ENCODE measurements at places on chromosomes 13 and 19.
A peak's percentile ranks its signal among the peaks of the same experiment; 100 is the strongest.

DNA sequence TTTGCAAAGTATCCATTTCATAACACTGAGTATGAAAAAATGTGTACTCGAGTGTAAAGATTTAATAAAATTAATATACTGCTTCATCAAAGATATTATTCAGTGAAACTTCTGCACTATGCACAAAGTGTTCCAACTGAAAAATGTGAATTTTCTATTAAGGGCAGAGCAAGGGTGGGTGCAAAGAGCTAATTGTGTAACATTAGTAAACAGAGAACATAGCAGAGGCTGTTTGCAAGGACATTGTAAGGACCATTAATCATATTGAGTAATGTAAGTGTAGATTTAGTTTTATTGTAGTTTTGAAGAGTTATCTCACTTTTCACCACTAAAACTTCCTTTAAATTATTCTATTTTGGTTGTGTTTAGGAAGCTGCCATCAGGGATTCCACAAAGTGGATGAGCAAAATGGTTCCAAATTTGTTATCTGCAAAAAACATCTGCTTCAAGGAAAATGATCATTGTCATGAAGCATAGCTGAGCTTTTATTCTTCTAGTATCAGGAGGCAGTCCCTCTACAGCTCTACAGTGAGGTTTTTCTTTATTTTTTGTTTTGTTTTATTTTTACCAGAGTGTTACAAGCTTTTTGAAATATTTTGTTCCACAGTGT is 1375.4 kb downstream of the SLITRK1 start:
- no peak for DNase-seq

DNA sequence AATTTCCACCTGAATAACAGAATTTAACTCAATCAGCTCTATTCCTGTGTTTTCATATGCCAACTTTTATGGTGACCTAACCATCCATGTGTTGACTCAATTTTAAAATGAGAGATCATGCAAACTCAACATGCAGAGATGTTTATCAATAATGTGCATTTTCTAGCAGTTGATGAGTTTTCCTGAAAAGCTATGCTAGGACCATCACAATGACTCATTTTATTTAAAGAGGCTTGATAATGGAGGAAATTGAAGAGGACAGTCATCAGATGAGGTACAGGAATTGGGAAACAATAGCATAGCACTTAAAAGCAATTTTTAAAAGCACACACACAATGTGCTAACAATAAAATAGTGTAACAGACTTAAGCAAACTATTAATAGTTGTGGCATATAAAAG is 127.1 kb downstream of the VWA8 start:
- no peak for DNase-seq

GRCh38 chr13:34764246-34764645 is 177.8 kb upstream of the NBEA start:
- no peak for DNase-seq

GRCh38 chr19:14434543-14435319 is 1.6 kb downstream of the PKN1 start:
- DNase-seq, result no peak

DNA sequence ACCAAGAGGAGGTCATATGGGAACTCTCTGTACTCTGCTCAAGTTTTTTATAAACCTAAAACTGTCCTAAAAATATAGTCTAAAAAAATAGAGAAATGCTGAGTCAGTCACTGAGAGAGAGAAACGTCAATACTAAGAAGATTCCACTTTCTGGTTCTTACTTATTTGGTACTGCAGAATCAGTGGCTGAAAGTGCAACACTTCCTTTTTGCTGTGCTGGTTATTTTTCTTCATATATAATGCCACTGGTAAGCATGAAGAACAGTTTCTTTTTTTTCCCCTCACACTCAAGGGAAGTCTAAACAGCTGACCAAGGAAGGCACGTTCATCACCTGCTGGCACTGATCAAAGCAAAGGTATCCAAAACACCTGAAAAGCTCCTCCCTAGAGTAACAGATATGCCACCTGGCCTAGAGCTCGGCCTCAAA is 44.3 kb upstream of the N4BP2L1 start:
- DNase-seq, result no peak

DNA sequence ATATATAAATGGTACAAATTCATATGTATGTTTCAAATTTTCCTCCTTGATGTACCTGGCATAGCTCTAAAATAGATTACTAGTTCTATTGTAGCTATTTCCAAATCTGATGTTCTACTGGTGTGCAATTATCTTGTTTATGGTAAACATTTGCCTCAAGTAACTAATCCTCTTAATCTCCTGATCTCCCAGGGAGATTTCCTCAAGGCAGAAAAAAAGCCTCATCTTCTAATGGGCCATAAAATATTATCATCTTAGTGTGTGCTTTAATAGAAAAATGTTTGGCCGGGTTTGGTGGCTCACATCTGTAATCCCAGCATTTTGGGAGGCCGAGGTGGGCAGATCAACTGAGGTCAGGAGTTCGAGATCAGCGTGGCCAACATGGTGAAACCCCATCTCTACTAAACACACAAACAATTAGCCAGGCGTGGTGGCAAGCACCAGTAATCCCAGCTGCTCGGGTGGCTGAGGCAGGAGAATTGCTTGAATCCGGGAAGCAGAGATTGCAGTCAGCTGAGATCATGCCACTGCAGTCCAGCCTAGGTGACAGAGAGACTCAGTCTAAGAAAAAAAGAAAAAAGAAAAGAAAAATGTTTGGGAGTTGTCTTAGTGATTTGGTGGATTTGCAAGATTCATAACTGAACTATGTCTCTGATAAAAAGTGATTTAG is 498.9 kb upstream of the SLITRK5 start:
- DNase-seq, result no peak

DNA sequence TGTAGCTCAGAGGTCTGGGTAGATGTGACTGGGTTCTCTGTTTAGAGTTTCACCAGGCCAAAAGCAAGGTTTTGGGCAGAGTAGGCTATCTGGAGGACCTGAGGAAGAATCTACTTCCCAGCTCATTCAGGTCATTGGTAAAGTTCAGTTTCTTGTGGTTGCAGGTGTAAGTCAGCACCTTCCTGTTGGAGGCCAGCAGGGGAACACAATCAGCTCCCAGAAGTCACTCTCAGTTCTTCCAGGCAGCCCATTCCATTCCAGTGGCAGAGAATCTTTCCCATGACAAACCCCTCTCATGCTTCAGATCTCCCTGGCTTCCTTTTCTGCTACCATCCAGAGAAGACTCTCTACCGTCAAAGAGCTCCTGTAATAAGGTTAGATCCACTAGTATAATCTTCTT is 176.2 kb upstream of the UFM1 start:
- no peak for DNase-seq

- DNase-seq, result no peak
Observed at GRCh38 chr13:95341441-95341840, 40.2 kb upstream of the ABCC4 start.

- DNase-seq, result peak; percentile 84
Observed at GRCh38 chr19:18304458-18305310, 18.2 kb downstream of the LSM4 start.

- no peak for DNase-seq
Observed at GRCh38 chr13:75072891-75073290, 409.1 kb downstream of the TBC1D4 start.

DNA sequence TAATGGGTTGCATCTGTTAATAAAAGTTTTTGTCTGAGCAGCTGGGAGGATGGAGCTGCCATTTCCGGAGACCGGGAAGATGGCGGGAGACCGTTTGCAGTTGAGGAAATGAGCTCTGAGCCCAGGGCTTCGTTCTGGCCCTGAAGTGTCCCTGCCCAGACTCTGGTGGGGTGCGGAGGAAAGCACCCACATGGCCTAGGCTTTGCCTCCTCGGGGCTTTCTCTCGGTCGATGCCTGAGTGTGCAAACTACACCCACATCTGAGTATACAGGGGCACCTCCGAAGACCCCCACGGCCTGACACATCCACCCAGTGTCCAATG is 15.6 kb upstream of the NANOS3 start:
- no peak for DNase-seq

- DNase-seq, result no peak
Observed at GRCh38 chr13:31073859-31074718, 87.6 kb downstream of the HSPH1 start.

GRCh38 chr19:2113439-2114211 is 16.9 kb downstream of the IZUMO4 start:
- no peak for DNase-seq

- DNase-seq, result no peak
Observed at GRCh38 chr13:71067165-71067815, 799.7 kb downstream of the DACH1 start.

GRCh38 chr19:18225702-18226468 is at the start of gene PDE4C:
PDE4C (minus strand) TSS chr19:18226438; CDS start chr19:18226415, 23 bp downstream.
- no peak for DNase-seq

GRCh38 chr19:13538601-13539253 is 32.4 kb upstream of the CACNA1A start:
- no peak for DNase-seq

GRCh38 chr13:59837101-59837500 is 326.6 kb downstream of the DIAPH3 start:
- no peak for DNase-seq

DNA sequence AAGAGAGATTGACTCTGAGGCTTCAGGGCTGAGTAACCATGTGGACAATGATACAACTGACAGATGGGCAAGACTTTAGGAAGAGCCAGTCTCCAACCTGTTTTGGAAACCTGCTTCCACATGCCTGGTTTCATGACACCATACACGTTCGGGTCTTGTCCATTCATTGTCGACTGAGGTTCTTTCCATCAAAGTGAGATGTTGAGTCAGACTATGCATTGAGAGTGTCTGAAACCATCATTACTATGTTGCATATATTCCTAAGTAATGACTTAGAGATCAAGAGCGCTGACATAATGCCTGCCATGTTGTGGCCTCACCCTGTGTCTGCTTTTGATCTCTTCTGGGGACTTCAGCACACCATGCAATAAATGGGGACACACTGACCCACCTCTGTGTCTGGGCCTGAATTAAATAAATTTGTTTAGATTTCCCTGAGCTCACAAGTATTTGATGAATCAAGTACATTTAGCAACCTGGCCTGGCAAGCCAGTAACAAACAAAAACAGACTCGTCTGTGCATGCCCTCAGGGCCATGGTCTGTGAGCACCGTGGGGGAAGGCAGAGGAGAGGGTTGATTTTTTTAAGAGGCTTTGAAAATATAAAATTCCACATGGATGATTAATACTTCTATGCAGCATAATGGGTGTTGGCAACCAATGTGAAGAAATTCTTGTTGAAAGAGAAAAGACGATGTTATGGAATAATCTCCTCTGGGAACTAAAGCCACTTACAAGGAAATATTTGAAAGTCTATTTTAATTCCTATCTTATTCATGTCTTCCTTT is 49.9 kb upstream of the UBAC2 start:
- DNase-seq, result no peak

GRCh38 chr19:1609103-1609396 is 3.8 kb upstream of the UQCR11 start:
- no peak for DNase-seq

GRCh38 chr19:51891193-51891747 is 3.5 kb upstream of the ZNF577 start:
- no peak for DNase-seq

DNA sequence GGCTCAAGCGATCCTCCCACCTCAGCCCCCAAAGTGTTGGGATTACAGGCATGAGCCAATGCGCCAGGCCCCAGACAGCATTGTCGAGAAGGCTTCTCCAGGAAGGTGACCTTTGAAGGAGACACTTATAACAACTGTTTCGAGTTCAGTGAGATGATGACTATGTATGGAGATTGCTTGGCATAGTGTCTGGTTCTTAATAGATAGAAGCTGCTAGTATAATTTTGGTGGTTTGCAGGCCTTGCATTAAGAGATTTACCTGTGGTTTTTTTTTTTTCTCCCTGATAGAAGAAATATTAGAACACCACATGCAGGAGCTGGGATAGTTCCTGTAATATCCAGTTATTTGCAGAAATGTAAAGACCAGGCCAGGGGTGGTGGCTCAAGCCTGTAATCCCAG is 3.7 kb downstream of the MARCHF2 start:
- DNase-seq, result no peak

DNA sequence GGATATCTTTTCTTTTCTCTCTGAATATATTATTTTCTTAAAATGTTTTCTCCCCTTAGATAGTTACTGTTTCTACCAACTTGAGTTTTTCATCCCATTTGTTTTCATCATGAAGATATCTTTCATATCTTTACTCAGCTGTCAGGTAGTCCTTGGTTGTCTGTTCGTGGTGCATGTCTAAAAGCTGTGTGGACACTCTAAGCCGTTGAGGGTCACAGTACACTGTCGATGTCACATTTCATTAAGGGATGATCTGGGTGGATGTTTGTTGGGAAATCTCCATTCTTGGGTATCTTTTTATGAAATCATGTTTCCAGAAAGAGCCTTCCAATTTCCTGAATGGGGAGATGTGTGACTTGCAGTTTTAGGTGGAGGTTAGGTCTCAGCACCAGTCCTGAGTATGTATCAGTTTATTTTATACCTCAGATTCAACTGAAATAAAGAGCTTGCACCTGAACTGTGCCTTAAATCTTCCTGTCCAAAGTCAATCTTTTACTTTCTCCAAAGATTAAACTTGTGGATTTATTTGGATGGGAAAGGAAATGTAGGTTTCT is 23.2 kb downstream of the ZMYM2 start:
- DNase-seq, result no peak

DNA sequence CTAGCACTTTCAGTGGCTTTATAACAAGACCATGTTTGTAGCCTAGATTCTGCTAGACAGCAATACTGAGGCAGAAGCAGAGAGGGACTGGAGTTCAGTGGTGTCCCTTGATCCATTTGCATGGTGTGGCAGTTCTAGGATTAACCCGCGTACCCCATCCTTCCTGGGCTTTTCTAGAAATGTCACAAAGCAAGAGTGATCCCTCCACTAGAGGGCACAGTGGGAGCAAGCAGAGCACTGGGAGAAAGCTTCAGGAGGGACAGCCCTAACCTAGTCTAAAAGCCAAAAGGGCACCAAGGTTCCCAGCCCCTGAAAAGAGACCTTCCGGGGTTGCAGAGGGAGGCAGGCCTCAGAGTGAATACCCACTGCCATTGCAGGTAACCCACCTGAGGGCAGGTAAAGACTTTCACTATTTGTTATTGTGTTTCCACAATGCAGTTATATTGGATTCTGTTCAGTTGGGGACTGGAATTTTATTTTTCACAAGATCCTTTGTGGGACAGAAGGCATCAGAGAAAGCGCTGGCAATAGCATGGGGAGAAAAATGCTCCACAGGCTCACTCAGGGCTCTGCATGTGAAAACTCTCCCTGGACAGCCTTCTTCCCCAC is 170.6 kb downstream of the FLT1 start:
- DNase-seq, result peak; percentile 12

DNA sequence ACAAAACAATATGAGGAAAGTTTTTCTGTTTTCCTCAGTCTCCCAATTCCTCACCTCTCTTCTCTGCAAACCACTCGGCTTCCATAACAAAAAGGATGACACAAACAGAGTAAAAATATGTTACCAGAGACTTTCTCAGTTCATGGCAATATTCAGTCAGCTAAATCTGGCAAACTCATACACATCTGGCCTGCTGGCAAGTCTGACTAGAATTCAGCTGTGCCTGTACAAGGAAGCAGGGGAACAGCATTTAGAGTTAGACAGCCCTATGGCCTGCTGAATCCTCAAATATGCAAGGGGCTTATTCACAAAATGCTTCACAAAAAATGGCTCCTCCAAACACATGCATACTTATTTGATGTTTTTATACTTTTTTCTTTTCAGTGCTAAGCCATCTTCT is 227.8 kb downstream of the ENOX1 start:
- no peak for DNase-seq

- DNase-seq, result no peak
Observed at GRCh38 chr13:45310341-45311131, 30.4 kb downstream of the TPT1 start.

All from activated CD8-positive, alpha-beta memory T cell treated with anti-CD3 and anti-CD28 coated beads for 4 hours (primary cell).